ENCODE measurements at places on chromosomes 3 and 15. TPM values are rescaled to one million over a fixed set of nuclear protein-coding genes. Genes with fewer than 3 reads are reported as not detected.

The GNB4 gene
- 29.2 TPM for polyA plus RNA-seq

The UROC1 gene
- 0.15 TPM for polyA plus RNA-seq

DNA sequence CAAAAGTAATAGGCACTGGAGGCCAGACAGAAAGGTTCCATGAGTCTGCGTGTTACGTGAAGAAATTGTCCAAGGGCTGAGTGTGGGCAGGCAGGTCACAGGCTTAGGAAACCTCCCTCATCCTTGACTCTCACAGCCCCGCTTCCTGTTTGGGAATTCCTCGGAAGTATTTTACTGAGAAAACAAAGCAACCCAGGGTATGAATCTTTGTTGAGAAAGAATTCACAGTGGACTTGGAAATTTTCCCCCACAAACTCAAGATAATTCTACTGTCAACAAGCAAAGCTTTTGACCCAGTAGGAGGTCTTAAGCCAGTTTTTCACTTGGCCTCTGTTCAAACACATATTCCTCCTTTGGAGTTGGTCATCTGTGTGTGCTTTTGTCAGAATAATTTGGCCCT lies 377.1 kb upstream of the TPM1 start:
- DNase-seq, result no peak

GRCh38 chr15:82916161-82916952 lies 36.2 kb downstream of the HOMER2 start:
- DNase-seq, result no peak

- DNase-seq, result no peak
Observed at GRCh38 chr3:150314248-150315004, 93.7 kb upstream of the TSC22D2 start.

GRCh38 chr3:55873523-55874254 lies 386.6 kb upstream of the WNT5A start:
- DNase-seq, result no peak

DNA sequence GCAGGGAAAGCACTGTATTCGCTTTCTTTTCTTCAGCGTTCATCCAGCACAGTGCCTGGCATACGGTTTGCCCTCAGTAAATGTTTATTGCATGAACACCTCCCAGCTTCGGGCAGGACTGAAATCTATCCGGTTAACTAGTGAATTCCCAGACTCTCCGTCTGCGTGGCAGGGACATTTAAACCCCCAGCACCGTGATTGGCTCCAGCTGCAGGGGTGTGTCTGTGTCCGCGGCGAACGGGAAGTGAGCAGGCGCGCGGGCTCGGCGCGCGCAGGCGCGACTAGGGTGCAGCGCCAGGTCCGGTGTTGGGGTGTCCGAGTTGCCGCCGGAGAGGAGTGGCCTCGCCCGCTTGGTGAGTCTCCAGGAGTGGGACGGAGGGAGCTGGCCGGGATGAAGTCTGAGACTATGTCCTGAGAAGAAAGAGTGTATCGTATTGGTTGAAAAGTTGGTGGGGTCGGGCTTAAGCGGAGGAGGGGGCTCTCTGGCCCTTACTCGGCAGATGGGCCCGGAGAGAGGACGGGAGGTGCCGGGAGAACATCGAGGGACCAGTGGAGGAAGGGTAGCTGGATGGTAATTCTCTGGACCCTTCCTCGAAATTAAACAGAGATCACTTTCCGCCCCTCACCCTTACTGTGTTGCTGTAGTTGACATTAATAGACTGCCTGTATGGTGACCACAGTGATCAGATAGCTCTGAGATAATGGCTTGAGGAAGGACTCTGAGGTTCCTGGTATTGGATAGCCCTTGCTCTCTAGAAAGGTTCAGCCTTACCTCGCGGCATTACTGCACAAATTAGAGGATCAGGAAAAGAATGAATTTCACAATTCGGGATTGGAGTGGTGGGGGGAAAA lies at the start of gene SNAP23:
Gene SNAP23, plus strand, starts transcription at position 274 of the 852 bp plus-strand sequence. CDS start 16,213 bp downstream, outside the sequence.
- peak; percentile 91 for DNase-seq

GRCh38 chr15:48084759-48085590 lies 35.8 kb upstream of the SLC24A5 start:
- DNase-seq, result no peak
